Activated CD4-positive, CD25-positive, alpha-beta regulatory T cell treated with anti-CD3 and anti-CD28 coated beads, Interleukin-2, amount 50 U/mL, for 16 hours (primary cell): ENCODE measurements at places on chromosomes 11 and 22.

- DNase-seq: no peak
Observed at GRCh38 chr11:78832226-78832947, 257.7 kb upstream of the NARS2 start.

DNA sequence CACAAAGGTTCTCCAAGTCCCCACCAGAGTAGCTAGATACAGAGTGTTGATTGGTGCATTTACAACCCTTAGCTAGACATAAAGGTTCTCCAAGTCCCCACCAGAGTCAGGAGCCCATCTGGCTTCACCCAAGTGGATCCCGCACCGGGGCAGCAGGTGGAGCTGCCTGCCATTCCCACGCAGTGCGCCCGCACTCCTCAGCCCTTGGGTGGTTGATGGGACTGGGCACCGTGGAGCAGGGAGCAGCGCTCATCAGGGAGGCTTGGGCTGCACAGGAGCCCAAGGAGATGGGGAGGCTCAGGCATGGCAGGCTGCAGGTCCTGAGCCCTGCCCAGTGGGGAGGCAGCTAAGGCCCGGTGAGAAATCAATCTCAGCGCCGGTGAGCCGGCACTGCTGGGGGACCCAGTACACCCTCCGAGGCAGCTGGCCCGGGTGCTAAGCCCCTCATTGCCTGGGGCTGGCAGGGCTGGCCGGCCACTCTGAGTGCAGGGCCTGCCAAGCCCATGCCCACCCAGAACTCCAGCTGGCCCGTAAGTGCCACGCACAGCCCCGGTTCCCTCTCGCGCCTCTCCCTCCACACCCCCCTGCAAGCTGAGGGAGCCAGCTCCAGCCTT lies 404.1 kb downstream of the METTL15 start:
- DNase-seq: no peak

DNA sequence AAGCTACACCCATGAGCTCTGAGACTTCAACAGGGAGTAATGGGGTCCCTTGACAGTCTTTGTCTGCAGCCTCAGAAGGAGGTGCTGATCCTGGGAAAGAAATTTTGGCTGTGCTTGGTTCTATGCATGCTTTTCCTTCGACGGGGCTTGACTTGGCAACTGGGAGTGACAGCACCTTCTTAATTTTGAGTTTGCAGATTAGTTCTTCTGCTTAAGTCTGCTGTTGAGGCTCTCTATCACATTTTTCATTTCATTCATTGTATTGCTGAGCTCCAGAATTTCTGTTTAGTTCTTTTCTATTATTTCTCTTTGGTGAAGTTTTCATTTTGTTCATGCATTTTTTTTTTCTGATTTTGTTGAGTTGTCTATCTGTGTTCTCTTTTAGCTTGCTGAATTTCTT lies 125.6 kb downstream of the SNX19 start:
- DNase-seq: no peak

- no peak for DNase-seq
Observed at GRCh38 chr22:17436382-17436980, 67.2 kb downstream of the CECR2 start.

GRCh38 chr11:31492320-31492913 lies 17.0 kb downstream of the IMMP1L start:
- DNase-seq: no peak

DNA sequence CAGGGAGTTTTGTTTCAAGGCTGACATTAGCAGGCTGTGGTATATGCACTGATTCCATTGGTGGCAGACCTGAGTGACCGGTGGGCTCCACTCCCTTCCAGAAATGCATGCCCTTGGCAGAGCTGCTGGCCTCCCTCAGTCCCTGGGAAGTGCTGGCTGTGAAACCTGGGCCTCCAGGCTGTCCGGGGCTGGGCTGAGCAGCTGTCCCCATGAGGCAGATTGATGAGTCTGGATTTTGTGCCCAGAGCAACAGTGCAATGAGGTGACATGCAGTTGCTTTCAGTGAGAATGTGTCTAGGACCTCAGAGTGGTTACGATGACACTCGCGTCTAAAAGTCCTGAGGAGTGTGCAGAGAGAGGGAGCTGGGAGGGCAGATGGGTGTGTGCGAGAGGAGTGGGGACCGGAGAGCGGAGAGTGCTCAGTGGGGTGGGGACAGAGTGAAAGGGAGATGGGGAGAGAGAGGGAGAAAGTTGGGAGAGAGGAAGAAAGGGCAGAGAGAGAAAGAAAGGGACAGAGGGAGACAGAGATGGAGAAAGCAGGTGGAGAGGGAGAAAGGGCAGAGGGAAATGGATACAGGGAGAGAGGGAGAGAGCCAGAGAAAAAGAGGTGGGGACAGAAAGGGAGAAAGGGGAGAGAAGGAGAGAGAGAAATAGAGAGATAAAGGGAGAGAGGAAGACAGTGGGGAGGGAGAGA lies 978.3 kb downstream of the BRD1 start:
- no peak for DNase-seq

- DNase-seq: no peak
Observed at GRCh38 chr11:78823588-78823987, 248.9 kb upstream of the NARS2 start.

DNA sequence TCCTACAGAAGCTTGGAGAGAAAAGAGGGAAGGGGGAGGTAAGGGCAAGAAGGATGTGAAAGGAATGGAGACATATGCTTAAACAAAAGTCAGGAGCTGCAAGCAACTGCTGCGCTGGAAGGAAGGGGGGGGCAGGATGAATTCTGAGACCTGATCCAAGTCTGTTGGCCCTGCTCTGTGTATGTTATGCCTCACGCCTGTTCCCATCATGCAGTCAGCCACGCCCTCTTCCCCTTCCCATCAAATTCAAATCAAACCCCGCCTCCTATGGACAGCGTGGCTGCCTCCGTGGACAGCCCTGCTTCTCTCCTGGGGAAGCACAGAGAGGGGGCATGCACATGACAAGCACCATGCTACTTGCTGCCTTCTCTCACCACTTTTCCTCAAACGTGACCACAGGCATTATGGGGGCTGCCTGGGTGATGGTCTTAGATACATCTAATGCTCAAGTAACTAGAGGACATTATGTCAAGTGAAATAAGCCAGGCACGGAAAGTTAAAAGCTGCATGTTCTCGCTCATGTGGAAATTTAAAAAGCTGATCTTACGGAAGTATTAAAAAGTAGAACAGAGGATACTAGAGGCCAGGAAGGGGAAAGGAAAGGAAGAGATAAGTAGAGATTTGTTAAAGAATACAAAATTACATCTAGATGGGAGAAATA lies 45.8 kb upstream of the CYP2D6 start:
- no peak for DNase-seq

DNA sequence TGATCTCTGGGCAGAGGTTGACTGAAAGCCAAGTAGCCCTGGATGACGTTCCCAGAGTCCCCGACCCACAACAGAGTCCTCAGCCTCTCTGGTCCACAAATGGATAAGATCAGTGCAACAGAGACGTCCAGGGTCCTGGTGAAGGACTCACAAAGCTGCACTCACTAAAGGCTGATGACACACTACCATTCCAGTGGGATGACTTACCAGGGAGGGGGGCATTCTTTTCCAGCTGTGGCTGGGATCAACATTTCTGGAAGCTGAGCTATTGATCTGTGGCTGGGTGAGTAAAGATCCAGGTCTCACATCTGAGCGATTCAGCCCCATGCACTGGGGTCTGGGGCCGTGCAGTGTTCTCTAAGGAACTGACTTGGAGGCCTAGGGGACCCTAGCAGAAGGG lies 296.2 kb downstream of the NTM start:
- DNase-seq: no peak

DNA sequence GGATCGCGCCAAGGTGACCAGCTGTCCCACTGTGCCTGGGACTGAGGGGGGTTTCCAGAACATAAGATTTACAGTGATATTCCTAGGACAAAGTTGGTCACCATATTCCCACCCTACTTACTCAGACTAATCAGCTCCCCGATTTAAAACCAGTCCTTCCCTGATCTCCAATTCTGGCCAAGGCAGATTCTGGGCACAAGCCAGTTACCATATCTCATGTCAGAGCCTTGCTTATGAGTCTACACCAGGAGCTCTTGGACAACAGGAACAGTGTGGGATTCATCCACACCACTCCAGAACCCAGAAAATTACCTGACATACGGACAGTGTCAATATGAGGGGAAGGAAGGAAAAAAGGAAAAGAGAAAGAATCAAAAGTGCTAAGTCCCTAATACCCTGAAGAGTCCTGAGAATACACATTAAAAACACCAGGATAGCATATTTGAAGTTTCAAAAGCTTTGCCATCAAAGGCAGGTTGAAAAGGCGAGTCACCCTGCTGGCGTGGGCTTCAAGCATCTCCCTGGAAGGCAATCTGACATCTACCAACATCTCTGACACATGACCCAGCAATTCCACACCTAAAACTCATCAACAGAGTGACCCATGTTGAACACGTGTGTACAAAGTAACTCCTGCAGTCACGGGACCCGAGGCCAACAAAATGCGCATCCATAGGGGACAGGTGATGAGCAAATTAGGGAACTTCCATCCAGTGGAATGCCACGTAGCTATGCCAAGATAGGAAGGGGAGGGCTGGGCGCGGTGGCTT lies 8.0 kb upstream of the IL2RB start:
- DNase-seq: no peak

DNA sequence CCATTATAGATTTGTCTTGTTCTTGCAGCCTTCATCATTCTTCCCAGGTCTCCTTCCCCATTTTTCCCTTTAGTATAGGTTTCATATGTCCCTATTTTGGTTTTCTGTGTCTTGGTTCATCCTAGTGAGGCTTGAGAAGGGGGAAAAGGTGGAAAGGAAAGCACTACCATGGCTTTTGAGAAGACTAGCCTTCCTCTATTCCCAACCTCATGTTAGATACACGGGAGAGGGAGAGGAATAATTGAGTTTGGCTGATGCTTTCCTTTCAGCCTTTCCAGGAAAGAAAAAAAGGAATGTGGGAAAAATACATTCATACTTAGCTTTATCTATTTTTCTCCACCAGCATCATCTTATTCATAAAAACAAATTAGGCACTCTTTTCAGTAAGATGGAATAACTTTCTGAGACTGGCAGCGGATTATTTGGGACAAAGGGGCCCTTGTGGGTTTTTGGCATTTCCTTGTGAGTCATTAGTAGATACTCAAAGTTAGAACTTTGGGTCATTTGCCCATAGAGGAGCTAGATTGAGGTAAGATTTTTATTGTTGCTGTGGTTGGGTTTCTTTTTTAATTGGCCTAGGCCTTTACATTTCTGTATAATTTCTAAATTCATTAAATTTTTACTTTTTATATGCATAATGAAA lies 23.8 kb downstream of the CAPRIN1 start:
- DNase-seq: no peak

DNA sequence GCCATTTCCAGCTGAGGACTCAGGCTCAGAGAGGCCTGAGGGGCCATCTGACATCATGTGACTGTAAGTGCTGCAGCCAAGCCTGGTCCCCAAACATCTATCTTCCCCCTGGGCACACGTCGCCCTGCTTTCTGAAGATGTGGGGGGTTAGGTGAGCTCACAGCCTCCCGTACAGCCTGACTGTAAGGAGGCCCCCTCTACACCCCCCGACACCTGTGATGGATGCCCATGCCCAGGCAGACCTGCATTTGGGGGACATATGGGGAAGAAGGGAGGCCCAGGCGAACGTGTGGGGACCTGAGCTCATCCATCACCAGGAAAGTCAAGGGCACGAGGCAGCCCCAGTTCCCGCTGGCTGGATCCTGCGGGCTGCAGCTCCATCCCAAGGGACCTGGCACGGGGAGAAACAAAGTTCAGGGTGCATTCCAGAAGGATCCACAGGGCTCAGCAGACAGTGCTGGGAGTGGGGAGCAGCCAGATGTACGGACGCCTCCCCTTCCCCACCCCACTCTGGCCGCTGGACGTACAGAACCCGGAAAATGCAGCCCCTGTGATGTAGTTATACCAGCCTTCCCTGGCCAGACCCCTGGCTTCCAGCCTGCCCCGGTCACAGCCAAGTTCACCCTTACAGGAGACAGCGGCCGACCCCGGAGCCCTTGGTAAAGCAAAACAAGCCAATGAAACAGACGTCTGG lies 1431.4 kb downstream of the BRD1 start:
- no peak for DNase-seq
